ENCODE measurements at places on chromosomes 5 and 9.

- no peaks in the 10 kb centered on the region for H3K4me1 ChIP-seq
- no peak for DNase-seq
- no peak overlapping the region for H3K27ac ChIP-seq
Measured at GRCh38 chr5:60177596-60177995, 284.1 kb upstream of the PDE4D start.

GRCh38 chr5:108720391-108720790 lies 27.3 kb upstream of the FER start:
- H3K4me1 ChIP-seq: no peaks in the 10 kb centered on the region
- no peaks in the 10 kb centered on the region for H3K36me3 ChIP-seq
- H3K27ac ChIP-seq: no peak overlapping the region
- H3K4me3 ChIP-seq: no peak overlapping the region
- H3K27me3 ChIP-seq: peaks cover 17% of the 10 kb centered on the region

DNA sequence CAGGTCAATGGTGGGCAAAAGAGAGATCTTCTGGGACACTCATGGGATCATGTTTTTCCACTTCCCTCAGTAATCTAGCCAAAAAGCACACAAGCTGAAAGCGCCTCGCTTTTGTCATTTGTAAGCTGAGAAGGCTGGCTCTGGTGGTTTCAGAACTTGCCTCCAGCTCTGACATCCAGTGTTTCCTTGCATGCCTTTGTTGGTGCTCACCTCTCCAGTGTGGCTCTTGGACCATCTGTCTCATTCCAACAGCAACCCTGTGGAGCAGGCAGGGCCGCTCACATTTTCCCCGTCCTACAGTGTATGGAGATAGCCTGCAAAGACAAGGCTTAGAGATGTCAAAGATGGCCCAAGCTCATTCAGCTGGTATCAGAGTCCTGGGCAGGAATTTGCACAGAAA lies 160.8 kb upstream of the KLF4 start:
- H3K4me3 ChIP-seq: no peak overlapping the region
- no peaks in the 10 kb centered on the region for H3K36me3 ChIP-seq
- DNase-seq: no peak
- no peaks in the 10 kb centered on the region for H3K4me1 ChIP-seq
- no peak overlapping the region for H3K27ac ChIP-seq

- peaks cover 11% of the 10 kb centered on the region for H3K4me1 ChIP-seq
- DNase-seq: no peak
- H3K36me3 ChIP-seq: no peaks in the 10 kb centered on the region
- no peak overlapping the region for H3K27ac ChIP-seq
- H3K27me3 ChIP-seq: no peaks in the 10 kb centered on the region
Measured at GRCh38 chr9:99855467-99856176, 33.9 kb downstream of the NR4A3 start.

DNA sequence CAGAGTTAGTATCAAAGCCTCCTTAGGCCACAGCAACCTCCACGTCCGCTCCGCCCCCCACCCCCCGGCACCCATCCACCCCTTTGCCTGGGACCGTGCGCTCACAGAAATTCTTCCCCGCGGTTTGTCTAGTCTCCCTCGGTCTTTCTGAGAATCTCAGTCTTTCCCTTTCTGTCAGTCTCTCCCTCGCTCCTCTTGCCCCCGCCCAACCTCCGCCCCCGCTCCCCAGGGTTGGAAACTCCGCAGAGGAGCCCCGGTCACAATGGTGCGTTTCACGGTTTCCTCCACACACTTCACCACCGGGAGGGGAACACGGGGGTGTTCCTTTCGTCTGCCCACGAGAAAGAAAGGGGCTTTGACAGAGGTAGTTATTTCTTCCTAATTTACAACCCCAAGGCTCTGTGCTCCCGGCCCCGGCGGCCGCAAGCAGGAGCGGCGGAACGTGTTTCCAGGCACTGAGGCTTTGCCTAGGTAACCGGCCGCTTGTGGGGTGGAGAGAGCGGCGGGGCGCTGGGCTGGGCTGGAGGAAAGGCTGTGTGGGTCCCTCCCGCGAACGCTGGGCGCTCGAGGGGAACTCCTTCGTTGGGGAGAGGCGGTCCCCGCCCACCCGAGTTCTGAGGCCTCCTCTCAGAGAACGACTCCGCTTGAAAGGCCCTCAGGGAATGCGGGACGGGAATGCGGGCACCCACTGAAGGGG lies 2.1 kb downstream of the NR4A3 start:
- H3K36me3 ChIP-seq: no peaks in the 10 kb centered on the region
- H3K4me3 ChIP-seq: peak overlapping the region; percentile 97
- H3K27me3 ChIP-seq: peaks cover 44% of the 10 kb centered on the region
- no peak overlapping the region for H3K27ac ChIP-seq

DNA sequence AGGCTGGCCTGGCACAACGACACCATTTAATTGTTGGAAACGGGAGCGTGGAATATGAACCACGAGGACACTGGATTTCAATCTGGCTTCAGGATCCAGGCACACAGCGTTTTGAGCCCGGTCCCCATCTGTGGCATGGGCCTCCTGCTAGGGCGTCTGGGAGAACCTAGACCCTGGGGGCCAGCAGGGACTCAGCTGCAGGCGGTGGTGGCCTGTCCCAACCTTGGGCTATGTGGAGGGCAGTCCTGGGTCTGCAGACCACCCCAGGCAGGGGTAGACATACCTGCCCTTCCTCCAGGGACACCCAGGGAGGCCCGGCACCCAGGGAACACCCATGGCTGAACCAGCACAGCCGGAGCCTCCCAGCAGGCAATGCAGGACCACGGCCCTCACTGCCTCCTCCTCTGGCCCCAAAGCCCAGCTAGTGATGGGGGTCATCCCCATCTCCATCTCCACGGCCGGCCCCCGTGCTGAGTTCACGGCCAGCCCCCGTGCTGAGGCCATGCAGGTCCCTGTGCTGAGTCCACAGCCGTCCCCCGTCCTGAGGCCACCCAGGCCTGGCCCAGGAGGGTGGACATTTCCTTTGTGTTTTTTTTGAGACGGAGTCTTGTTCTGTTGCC lies 18.5 kb upstream of the UBAC1 start:
- peaks cover 15% of the 10 kb centered on the region for H3K4me1 ChIP-seq
- H3K36me3 ChIP-seq: no peaks in the 10 kb centered on the region
- H3K27me3 ChIP-seq: no peaks in the 10 kb centered on the region
- H3K27ac ChIP-seq: no peak overlapping the region

GRCh38 chr9:107348836-107349235 lies 65.8 kb downstream of the RAD23B start:
- no peaks in the 10 kb centered on the region for H3K36me3 ChIP-seq
- H3K4me3 ChIP-seq: no peak overlapping the region
- peaks cover 15% of the 10 kb centered on the region for H3K4me1 ChIP-seq
- H3K27me3 ChIP-seq: peaks cover 9% of the 10 kb centered on the region

GRCh38 chr5:87127426-87127825 lies 140.3 kb upstream of the RASA1 start:
- H3K4me3 ChIP-seq: peak overlapping the region; percentile 23
- no peaks in the 10 kb centered on the region for H3K36me3 ChIP-seq
- peaks cover 17% of the 10 kb centered on the region for H3K4me1 ChIP-seq
- no peaks in the 10 kb centered on the region for H3K27me3 ChIP-seq
- H3K27ac ChIP-seq: peak overlapping the region; percentile 68

GRCh38 chr5:132773601-132774355 lies 3.3 kb downstream of the SEPTIN8 start:
- H3K36me3 ChIP-seq: no peaks in the 10 kb centered on the region
- H3K27ac ChIP-seq: no peak overlapping the region
- no peak overlapping the region for H3K4me3 ChIP-seq
- H3K27me3 ChIP-seq: no peaks in the 10 kb centered on the region
- no peak for DNase-seq

GRCh38 chr5:149954798-149955197 lies 5.8 kb upstream of the SLC26A2 start:
- no peak overlapping the region for H3K27ac ChIP-seq
- no peaks in the 10 kb centered on the region for H3K27me3 ChIP-seq
- DNase-seq: no peak
- no peaks in the 10 kb centered on the region for H3K36me3 ChIP-seq
- H3K4me3 ChIP-seq: no peak overlapping the region
- H3K4me1 ChIP-seq: peaks cover 11% of the 10 kb centered on the region

DNA sequence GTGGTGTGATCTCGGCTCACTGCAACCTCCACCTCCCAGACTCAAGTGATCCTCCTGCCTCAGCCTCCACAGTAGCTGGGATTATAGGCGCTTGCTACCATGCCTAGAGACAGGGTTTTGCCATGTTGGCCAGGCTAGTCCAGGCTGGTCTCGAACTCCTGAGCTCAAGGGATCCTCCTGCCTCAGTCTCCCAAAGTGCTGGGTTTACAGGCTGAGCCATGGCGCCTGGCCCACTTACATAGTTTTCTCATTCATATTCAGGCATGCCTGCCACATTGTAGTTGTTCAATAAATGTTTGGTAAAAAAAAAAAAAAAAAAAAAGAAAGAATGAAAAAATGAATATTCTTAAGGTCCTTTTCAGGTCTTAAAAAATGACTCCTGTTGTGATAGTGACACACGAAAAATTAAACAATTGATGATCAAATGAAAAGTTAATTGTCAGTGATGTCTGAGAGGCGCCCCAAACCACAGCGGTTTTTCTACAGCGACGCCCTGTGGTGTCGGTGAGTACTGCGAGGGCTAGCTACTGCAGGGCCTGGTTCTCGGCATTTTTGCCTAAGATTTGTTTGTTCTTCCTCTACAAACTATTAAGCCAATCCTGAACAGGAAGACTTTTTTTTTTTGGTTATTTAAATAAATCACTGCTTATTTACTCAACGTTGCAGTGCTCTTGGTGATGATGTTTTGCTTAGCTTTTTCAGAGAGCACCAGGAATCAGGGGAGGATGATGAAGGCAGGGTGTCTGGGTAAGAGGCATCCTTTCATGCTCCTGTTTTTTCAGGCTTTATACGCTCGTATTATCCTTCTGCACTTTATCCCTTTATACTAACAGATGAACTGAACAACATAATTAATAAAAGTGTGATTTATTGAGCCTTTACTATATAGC lies 67.0 kb upstream of the DPYSL3 start:
- DNase-seq: no peak
- no peak overlapping the region for H3K4me3 ChIP-seq
- H3K4me1 ChIP-seq: no peaks in the 10 kb centered on the region
- no peak overlapping the region for H3K27ac ChIP-seq

- H3K4me3 ChIP-seq: no peak overlapping the region
- DNase-seq: no peak
- no peaks in the 10 kb centered on the region for H3K4me1 ChIP-seq
Measured at GRCh38 chr9:91771027-91771426, 179.0 kb downstream of the ROR2 start.

GRCh38 chr5:16234598-16234997 lies 55.0 kb upstream of the MARCHF11 start:
- no peak for DNase-seq
- no peak overlapping the region for H3K27ac ChIP-seq
- H3K36me3 ChIP-seq: no peaks in the 10 kb centered on the region
- H3K27me3 ChIP-seq: peaks cover 13% of the 10 kb centered on the region

DNA sequence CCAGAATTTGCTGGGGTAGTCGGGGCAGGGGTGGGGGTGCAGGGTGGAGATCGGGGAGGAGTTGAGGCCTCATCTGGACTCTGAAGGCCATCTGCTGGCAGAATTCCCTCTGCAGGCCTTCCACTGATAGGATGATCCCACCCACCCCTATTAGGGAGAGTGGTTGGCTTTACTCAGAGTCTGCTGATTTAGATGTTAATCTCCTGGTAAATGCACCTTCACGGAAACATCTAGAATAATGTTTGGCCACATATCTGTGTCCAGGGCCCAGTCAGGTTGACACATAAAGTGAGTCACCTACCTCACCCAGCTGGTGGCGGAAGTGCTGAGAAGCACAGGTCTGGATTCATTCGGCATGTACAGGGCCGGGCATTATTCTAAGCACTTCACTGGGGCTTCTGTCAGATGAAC lies 50.0 kb downstream of the DAPK1 start:
- peaks cover 3% of the 10 kb centered on the region for H3K4me1 ChIP-seq
- no peak overlapping the region for H3K4me3 ChIP-seq
- peaks cover 4% of the 10 kb centered on the region for H3K27me3 ChIP-seq
- DNase-seq: no peak

- DNase-seq: no peak
- peaks cover 2% of the 10 kb centered on the region for H3K4me1 ChIP-seq
- H3K4me3 ChIP-seq: no peak overlapping the region
- no peak overlapping the region for H3K27ac ChIP-seq
Measured at GRCh38 chr5:112641515-112642110, 96.1 kb upstream of the APC start.

GRCh38 chr5:160188141-160189015 lies 40.9 kb upstream of the FABP6 start:
- H3K4me1 ChIP-seq: peaks cover 11% of the 10 kb centered on the region
- no peak for DNase-seq
- H3K27ac ChIP-seq: no peak overlapping the region
- H3K36me3 ChIP-seq: peaks cover 15% of the 10 kb centered on the region
- peaks cover 36% of the 10 kb centered on the region for H3K27me3 ChIP-seq

GRCh38 chr5:65823204-65823603 lies 101.2 kb downstream of the NLN start:
- no peak overlapping the region for H3K27ac ChIP-seq
- peaks cover 17% of the 10 kb centered on the region for H3K4me1 ChIP-seq
- H3K4me3 ChIP-seq: no peak overlapping the region
- DNase-seq: no peak
- no peaks in the 10 kb centered on the region for H3K27me3 ChIP-seq

GRCh38 chr9:120544441-120544840 lies 35.5 kb downstream of the CDK5RAP2 start:
- H3K4me3 ChIP-seq: no peak overlapping the region
- no peaks in the 10 kb centered on the region for H3K4me1 ChIP-seq
- no peak for DNase-seq
- H3K27me3 ChIP-seq: no peaks in the 10 kb centered on the region

- peak overlapping the region; percentile 98 for H3K27ac ChIP-seq
- peaks cover 14% of the 10 kb centered on the region for H3K36me3 ChIP-seq
- peak overlapping the region; percentile 99 for H3K4me3 ChIP-seq
Measured at GRCh38 chr5:181243018-181243563, 615 bp downstream of the RACK1 start.

DNA sequence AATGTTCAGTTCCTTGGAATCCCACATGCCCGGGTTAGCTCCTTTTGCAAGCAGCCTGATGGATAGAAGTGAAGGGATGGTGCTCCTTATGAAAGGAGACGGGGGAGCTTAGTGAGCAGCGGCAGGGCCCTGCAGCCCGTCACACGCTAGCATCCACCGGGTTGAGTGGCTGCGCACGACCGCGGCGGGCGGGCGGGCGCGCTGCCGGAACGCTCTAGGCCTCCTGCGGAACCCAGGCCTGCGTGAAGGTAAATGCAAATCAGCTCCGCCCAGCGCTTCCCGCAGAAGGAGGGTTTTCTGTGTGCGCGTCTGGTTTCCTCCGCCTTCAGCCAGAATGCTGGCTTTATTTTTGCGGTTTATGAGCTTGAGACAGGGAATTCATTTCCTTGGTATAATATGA lies 19.8 kb downstream of the IL12B start:
- peaks cover 6% of the 10 kb centered on the region for H3K27me3 ChIP-seq
- H3K4me3 ChIP-seq: peak overlapping the region; percentile 54
- no peaks in the 10 kb centered on the region for H3K36me3 ChIP-seq
- peak; percentile 22 for DNase-seq
- H3K4me1 ChIP-seq: peaks cover 2% of the 10 kb centered on the region
- no peak overlapping the region for H3K27ac ChIP-seq
